ENCODE measurements at places on chromosomes 2 and 18. TPM values are rescaled to one million over a fixed set of nuclear protein-coding genes. Genes with fewer than 3 reads are reported as not detected.

- H3K4me3 ChIP-seq, result no peak overlapping the region
- no peaks in the 10 kb centered on the region for H3K4me1 ChIP-seq
- no peaks in the 10 kb centered on the region for H3K36me3 ChIP-seq
Measured at GRCh38 chr2:21026479-21027282, 17.2 kb downstream of the APOB start.

GRCh38 chr2:168180914-168181313, 66.5 kb downstream of the STK39 start:
- H3K27ac ChIP-seq, result no peak overlapping the region
- DNase-seq, result no peak
- no peak overlapping the region for H3K4me3 ChIP-seq
- H3K36me3 ChIP-seq, result no peaks in the 10 kb centered on the region
- H3K27me3 ChIP-seq, result no peaks in the 10 kb centered on the region

- no peak for DNase-seq
- H3K36me3 ChIP-seq, result no peaks in the 10 kb centered on the region
- no peaks in the 10 kb centered on the region for H3K27me3 ChIP-seq
- no peak overlapping the region for H3K27ac ChIP-seq
Measured at GRCh38 chr2:170740660-170741059, 25.5 kb downstream of the SP5 start.

GRCh38 chr18:32607816-32608215, 137.1 kb upstream of the GAREM1 start:
- no peaks in the 10 kb centered on the region for H3K36me3 ChIP-seq
- no peak for DNase-seq
- no peaks in the 10 kb centered on the region for H3K4me1 ChIP-seq
- H3K4me3 ChIP-seq, result no peak overlapping the region
- no peak overlapping the region for H3K27ac ChIP-seq
- no peaks in the 10 kb centered on the region for H3K27me3 ChIP-seq

DNA sequence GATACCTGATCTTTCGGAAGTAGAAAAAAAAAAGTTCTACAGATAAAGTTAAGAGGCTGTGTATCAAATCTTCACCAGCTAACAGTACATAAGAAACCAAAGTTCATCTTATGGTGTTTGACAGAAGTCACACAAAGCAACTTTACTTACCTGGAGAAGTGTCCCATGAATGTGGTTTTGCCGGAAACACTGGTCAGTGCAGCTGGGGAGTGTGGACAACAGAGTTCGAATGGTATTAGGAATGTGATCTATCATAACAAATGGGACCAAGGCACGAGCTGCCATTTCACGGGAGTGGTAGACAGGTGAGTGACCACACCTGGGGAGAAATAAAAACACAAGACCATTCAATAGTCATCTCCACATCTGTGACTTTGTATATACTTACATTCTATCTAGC, 171.4 kb upstream of the ZFP36L2 start:
- no peak for DNase-seq
- no peak overlapping the region for H3K4me3 ChIP-seq
- H3K36me3 ChIP-seq, result 0 out of 2 replicates have a peak, but pooled peaks cover 2% of the 10 kb centered on the region
- H3K27me3 ChIP-seq, result no peaks in the 10 kb centered on the region
- H3K4me1 ChIP-seq, result no peaks in the 10 kb centered on the region
- H3K27ac ChIP-seq, result no peak overlapping the region

The THSD7B gene
- total RNA-seq, result not detected

- no peak overlapping the region for H3K4me3 ChIP-seq
- H3K4me1 ChIP-seq, result no peaks in the 10 kb centered on the region
- H3K27ac ChIP-seq, result no peak overlapping the region
- no peak for DNase-seq
- H3K27me3 ChIP-seq, result no peaks in the 10 kb centered on the region
- no peaks in the 10 kb centered on the region for H3K36me3 ChIP-seq
Measured at GRCh38 chr2:205408696-205409095, 273.6 kb upstream of the NRP2 start.

GRCh38 chr2:68384485-68385107, 19.5 kb downstream of the PLEK start:
- no peak overlapping the region for H3K4me3 ChIP-seq
- no peak for DNase-seq
- H3K27ac ChIP-seq, result no peak overlapping the region
- H3K27me3 ChIP-seq, result peaks cover 8% of the 10 kb centered on the region

DNA sequence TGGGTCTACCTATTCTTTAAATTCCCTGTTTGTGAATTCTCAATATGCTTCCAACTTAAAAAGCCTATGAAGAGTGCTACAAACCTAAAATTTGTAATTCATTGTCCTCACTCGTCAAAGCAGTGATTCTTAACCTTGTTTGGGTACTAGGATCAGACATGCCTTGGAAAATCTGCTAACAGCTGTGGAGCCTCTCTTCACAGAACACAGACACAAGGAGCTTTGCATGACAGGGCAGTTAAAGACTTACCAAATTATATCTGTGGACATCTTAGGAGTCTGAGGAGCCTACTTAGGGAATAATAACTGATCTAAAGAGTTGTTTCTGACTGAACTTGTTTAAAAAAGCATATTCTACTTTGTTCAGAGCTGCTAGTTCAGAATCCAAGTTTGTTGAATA, 38.1 kb downstream of the TMEM87B start:
- peaks cover 11% of the 10 kb centered on the region for H3K36me3 ChIP-seq
- no peaks in the 10 kb centered on the region for H3K27me3 ChIP-seq
- DNase-seq, result no peak
- H3K27ac ChIP-seq, result no peak overlapping the region

- H3K4me3 ChIP-seq, result no peak overlapping the region
- no peak for DNase-seq
- no peak overlapping the region for H3K27ac ChIP-seq
- H3K27me3 ChIP-seq, result no peaks in the 10 kb centered on the region
- no peaks in the 10 kb centered on the region for H3K36me3 ChIP-seq
Measured at GRCh38 chr2:1493431-1494126, 80.3 kb downstream of the TPO start.

The ANKRD53 gene
- not detected for total RNA-seq
